ENCODE measurements at places on chromosomes 6 and 20.

- no peak for DNase-seq
These were observed 16.9 kb upstream of the SLC16A10 start for GRCh38 chr6:111070105-111071005.

GRCh38 chr20:8438748-8439147 lies 306.7 kb downstream of the PLCB1 start:
- no peak for DNase-seq

- DNase-seq, result no peak
These were observed 172.5 kb upstream of the FERMT1 start for GRCh38 chr20:6295127-6295866.

GRCh38 chr20:9884061-9884460 lies 45.2 kb upstream of the PAK5 start:
- no peak for DNase-seq
